Stimulated activated CD8-positive, alpha-beta memory T cell treated with anti-CD3 and anti-CD28 coated beads, Interleukin-4, amount 100 ng/mL, for 24 hours (primary cell): ENCODE measurements at places on chromosomes 4 and X.

DNA sequence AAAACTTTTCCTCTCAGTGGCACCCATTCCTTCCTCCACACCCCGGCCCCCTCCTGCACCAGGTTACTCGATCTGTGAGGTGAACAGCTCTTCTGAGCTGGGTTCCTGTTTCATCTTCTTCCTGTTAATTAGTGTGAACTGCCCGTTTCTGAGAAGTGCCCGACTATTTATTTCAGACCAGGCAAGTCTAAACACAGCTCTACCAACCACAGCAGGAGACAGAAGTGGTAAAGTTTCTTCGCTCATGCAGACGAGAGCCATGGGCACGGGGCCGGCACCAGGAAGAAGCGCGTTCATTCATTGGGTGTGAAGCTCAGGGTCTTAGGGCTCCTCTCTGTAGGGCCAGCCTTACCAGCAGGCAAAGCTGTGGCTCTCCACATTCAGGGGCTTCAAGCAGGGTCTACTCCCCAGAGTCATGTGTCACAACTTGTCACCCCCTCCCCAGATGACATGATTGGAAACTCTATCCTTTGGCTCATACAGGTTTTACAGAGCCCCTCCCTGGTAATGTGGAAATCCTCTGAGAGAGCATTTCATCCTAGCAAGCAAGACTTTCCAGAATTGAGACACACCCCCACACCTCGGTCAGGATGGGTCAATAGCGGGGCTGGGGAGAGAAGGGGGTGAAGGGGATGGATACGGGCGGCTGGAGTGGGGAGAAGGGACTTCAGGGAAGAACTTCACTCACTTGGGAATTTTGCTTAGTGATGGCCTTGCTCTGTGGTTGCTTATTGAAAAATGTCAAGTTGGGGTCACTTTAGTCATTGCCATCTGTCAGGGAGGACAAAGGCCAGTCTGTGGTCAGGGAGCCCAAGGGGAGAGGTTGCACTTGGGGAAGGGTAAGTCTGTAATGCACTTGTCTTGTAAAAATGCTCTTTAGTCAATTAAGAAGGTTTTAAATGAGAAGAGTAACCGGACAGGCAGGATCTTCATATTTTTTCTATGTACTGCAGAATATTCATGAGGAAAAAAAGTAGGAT, 121.6 kb upstream of the TRIM2 start:
- no peak for DNase-seq

GRCh38 chr4:62771983-62772557, 1571.9 kb downstream of the ADGRL3 start:
- DNase-seq, result no peak

DNA sequence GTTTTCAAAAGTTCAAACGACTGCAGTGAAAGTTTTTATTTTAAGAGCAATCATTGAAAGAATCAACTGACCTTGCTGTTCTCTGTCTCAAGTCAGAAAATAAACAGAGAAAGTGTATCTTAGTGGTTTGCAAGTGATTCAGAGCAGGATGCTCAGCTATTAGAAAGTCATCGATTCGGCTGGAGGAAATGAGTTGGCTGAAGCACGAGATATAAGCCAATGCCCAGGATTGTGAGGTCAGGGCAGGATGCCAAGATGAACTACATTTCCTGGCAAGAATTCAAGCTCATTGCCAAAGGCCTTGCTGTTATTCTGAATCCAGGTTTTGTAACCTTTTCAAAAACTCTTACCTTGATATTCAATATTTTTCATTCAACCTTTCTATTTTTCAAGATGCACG, 541.4 kb upstream of the BOD1L1 start:
- no peak for DNase-seq

DNA sequence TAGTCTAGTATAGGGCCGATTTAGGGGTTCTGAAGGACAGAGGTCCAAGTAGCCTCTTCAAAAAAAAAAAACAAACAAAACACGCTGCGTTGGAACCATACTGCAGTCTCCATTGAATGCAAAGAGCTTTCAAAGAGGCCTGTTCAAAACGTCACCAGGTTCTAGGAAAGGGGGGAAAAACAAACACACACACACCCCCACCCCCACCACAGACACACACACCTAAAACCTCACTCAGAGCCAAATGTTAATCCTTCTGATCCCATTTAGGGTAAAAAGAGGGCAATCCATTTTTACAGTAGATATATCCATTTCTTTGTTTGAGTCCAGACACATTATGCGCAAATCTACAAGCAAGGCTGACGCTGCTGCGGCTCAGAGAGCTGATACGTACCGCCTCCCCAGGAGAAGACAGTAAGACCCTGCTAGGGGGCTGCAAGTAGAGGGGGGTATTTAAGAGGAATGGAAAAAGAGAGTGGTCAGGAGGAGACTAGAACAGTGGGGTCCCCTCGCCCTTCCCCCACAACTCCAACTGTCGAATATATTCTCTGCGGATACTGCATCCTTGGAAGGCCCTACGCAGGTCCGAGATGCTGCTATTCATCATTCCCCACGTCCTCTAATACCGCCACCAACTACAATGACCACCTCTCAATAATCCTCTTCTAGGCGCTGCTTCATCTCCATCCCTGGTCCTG, 1.3 kb downstream of the NKRF start:
- no peak for DNase-seq

DNA sequence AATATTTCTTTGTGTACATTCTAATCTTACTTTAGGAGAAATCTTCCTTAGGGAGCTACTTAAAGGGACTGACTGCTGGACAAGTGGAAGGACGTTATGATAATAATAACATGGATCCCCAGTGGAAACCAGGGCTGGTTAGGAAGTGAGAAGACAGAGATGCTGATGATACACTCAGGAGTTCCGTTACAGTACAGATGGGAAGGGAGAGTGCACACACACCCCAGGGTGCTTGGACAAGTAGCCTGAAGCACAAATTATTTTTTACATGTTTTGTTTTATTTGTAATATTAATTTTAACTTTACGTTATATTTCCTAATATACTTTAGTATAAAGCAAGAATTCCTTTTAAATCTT, 84.1 kb downstream of the BMPR1B start:
- no peak for DNase-seq

DNA sequence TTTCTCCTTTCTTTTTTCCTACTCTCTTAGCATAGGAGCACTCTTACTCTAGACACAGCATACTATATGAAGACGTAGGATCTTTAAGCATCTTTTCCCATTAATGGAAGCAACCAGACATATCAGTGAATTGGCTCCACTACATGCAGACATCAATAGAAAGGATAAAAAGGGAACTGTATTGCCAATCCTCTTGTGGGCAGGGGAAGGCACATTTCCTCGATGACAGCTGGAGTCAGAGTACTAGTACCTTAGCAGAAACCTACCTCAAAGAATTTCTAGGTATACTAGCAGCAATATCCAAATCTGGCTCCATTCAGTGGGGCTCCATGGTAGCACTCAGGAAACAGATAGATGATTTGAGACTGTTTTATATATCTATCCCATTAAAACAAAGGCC, 20.1 kb downstream of the CYBB start:
- DNase-seq, result no peak

DNA sequence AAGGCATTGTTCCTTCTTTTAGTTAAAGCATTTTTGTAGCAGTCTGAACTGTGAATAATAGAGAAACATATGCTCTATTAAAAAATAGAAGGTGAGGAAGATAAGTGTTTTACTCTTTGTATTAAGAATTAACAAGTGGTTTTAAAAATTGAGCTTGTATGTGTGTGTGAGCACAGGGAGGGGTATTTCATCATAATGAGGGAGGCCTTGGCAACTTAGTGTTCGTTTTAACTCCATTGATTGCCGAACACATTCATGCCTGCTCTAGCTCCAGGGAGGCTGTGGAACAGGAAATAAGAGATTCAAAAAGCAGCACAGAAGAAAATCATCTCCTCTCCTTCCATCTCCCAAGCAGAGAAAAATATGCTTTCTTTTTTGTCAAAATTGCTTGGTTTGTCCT, 14.8 kb downstream of the SHROOM3 start:
- DNase-seq, result no peak

DNA sequence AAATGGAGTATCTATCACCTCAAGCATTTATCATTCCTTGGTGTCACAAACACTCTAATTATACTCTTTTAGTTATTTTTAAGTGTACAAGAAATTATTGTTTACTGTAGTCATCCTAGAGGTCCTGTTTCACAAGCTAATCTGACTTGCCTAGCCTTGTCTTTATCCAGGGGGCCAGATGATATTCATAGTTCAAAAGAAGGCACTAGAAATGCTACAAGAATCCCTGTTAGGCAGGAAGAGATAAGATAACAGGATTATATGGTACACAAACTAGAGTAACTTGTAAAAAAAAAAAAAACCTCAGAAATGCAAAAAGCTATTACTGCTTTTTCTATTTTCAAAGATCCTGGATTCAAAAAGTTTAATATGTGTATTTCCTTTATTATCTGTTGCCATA, 95.8 kb downstream of the MBNL3 start:
- DNase-seq, result no peak

GRCh38 chr4:76725039-76725438, 172.9 kb downstream of the SOWAHB start:
- DNase-seq, result no peak

GRCh38 chr4:122836941-122837340, 10.3 kb downstream of the FGF2 start:
- no peak for DNase-seq

- DNase-seq, result no peak
Observed at GRCh38 chr4:71396382-71396781, 57.6 kb downstream of the SLC4A4 start.

GRCh38 chr4:152668338-152668964, 11.3 kb downstream of the TMEM154 start:
- no peak for DNase-seq

GRCh38 chr4:174317531-174317930, 33.8 kb downstream of the CEP44 start:
- no peak for DNase-seq

DNA sequence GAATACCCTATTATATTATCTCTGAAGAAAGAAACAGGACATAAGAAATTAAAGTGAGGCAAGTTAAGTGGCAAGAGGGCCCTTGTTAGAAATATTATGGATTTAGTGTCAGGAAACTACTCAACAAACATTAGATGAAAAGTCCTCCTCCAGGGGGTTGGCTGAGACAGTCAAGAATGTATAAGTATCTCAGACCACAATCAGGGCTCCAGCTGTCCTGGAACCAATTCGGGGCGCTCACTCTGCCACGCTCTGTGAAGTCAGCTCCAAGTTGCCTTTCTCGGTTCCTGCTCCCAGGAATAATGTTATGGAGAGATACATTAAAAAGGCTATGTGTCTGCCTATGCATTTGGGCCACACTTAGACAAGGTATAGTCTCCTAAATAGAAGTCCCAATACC, 73.3 kb downstream of the RASGEF1B start:
- DNase-seq, result no peak

DNA sequence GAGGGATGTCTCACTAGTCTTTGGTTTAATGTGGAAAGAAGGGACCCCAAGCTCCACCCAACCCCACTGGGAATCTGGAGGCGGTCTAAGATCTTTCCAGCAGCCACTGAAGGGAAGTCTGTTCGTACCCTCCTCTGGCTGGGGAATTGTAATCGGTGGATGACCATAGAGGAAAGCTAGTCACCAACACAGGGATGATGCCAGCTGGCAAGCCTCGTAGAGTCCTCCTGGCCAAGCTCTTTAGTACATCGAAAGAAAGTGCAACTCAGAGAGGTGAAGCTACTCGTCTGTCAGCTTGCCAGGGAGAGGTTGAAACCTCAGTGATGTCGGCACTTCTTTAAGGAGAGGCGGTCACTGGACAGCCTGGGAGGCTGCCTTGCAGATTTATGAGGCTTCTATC, 58.7 kb downstream of the MAMLD1 start:
- DNase-seq, result no peak

- no peak for DNase-seq
Observed at GRCh38 chrX:21963731-21964405, 23.4 kb downstream of the SMS start.

DNA sequence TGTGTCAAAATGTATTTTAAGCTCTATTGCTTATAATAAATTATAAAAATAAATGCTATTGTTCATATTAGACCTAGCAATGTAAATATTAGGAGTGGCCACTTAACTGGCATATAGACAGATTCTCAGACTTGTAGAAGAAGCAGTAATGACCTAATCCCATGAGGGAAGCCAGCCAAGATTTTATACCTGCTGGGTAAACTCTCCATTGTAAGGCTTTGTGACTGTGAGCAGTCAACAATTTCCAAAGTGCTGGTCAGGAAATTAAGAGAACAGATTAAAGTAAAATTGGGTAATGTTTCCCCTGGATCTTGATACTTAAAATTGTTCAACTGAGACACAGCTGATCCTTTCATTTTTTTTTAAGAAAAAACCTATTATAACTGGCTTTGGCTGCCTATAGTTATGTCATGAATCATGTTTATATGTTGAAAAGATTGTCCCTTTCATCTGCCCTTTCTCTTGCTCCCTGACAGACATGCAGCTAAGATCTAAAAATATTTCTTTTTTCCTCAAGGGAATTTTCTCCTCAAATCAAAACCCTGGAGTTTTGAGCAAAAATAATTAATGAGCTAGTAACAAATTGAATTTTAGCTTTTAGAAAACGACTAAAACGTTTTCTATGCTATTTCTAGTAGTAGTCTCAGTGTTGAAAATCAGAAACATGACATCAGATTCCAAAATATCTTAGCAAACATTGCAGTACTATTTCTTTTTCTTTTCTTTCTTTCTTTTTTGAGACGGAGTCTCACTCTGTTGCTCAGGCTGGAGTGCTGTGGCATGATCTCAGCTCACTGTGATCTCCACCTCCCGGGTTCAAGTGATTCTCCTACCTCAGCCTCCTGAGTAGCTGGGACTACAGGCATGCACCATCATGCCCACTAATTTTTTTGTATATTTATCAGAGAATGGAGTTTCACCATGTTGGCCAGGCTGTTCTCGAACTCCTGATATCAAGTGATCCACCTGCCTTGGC, 77.9 kb downstream of the ADGRL3 start:
- DNase-seq, result no peak

DNA sequence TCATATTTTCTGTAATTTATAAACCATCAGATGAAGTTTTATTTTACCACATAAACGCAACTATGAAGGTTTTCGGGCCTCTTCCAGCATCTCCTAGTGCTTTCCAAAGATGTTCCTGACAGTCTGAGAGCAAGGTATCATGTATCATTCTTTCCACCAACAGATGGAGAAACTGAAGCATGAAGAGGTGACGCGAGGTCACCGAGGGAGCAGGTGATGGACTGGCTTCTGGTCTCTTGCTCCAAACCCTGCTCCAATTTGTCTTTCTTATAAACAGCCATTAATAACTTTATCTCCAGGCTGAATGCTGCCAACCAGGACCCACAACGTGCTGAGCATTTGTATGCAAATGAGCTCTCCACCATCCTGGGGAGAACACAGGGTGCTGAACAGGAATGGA, 86.3 kb upstream of the MAML3 start:
- DNase-seq, result no peak

DNA sequence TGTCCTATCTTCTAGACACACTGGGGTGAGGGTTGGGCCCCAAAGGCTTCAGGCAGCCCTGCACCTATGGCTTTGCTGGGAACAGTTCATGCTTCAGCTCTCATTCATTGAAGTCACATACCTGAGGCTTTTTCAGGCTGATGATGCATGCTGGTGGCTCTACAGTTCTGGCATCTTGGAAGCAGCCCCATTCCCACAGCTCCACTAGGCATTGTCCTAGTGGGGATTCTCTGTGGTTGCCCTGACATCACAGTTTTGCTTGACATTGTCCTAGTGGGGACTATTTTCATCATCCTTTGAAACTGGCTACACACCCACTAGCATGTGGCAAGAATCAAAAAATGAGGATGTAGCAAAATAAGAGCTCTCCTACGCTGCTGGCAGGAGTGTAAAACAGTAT, 37.7 kb upstream of the C4orf17 start:
- DNase-seq, result no peak

- DNase-seq, result no peak
Observed at GRCh38 chr4:156442912-156443311, 489.2 kb upstream of the CTSO start.

GRCh38 chrX:14386981-14387380, 142.4 kb upstream of the GLRA2 start:
- DNase-seq, result no peak

- DNase-seq, result no peak
Observed at GRCh38 chrX:150899191-150899757, 806 bp upstream of the CD99L2 start.
